K562 (cell line): ENCODE measurements at places on chromosomes 7 and 10.

- no peak for DNase-seq
These were observed 26.7 kb downstream of the SH3PXD2A start for GRCh38 chr10:103828587-103829197.

- no peak for DNase-seq
These were observed 74.2 kb upstream of the HECW1 start for GRCh38 chr7:43038254-43038653.

GRCh38 chr10:73099141-73099540, 2.5 kb upstream of the P4HA1 start:
- no peak for DNase-seq

DNA sequence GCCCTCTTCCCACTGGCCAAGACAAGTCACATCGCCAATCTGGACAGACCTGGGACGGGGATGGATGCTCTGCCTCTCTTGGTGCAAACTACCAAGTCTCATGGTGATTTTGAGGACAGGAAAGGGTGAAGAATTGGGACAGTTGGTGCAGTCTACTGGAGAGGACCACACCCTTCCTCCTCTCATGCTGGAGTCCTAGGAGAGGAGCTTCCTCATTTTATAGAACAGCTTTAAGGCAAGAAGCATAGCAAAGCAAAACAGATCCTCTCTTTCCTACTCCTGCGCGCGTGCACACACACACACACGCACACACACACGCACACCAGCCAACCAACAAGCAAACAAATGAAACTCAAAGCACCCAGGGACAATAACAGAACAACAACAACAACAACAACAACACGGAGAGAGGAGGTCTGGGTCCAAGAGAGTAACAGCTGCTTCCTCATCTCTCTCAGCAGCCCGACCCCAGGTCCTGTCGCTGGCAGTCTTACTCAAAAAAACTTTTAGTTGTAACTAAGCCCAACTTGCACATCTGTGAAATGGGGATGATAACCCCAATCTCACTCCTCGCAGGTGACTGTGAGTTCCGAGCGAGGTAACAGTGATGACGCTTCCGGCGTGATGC, 83.4 kb downstream of the TMEM178B start:
- DNase-seq, result no peak

DNA sequence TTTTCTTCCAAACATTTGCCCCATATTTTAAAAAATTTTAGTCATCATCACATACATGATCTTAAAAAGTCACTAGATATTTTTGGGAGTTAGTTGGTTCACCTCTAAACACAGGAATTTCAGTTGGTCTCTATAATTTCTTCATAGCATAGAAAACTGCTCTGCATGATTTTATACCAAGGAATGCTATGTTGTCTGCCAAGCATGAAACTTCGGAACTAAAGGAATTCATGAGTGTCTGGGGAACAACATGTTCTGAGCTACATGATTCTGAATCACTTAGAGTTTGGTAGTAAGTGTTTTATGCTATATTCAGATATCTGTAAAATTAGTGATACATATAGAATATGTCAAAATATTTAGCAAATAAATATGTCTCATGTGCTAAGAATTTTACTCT, 957.8 kb downstream of the GATA3 start:
- DNase-seq, result no peak

DNA sequence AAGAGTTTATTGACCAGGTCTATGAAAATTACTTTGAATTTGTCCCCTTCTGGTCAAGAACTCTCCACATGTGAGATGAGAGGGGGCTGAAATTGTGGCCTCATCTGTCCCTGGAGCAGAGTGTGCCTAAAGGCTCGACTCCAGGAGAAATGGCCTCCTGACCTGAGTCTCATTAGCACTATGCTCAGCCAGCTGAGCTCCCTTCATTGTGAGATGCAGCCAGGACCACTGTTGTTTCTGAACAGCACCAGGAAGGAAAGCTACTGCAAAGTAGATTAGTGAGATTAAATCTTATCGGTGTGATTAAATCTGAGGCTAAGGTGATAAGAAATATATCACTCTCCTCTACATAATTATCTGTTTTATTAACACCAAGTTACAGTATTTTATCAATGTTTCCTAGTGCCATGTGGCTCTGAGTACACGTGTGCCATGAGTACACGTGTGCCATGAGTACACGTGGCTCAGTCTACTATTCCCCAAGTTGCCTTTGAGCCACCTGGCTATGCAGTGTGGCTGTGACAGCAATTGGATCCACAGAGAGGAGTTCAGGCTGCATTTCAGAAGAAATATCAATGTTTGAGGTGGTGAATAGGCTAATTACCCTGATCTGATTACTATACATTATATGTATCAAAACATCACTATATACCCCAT, 126.9 kb downstream of the IPMK start:
- DNase-seq, result no peak

GRCh38 chr10:48516911-48517310, 88.0 kb downstream of the ARHGAP22 start:
- no peak for DNase-seq

- DNase-seq, result peak; percentile 42
These were observed 24.9 kb downstream of the MTURN start for GRCh38 chr7:30159698-30160143.

DNA sequence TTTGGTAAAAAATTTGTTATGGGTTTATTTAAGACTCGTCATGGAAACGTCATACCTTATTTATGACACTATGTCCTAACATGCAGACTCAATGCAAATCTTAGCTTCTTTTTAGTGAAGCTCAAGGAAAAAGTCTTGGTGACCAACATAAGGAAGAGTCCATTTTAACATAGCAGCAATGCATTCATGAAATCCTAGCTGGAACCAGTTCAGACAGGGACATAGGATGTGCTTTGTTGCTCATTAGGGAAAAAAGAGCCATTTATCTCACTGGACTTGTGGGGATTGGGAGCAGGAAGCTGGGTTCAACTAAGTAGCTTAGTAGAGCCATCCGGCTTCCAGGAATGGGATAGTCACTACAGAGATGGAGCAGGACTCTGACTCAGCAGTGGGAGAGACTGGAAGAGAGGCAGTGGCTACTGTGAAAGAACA, 100.7 kb upstream of the DKK1 start:
- no peak for DNase-seq

GRCh38 chr10:80537736-80538480, at the start of gene SH2D4B:
TSS of gene SH2D4B (plus strand) at chr10:80537902. CDS start at chr10:80538332, 430 bp downstream.
- DNase-seq, result no peak
